ENCODE measurements at places on chromosomes 7 and 10. TPM values are rescaled to one million over a fixed set of nuclear protein-coding genes. Genes with fewer than 3 reads are reported as not detected.
A peak's percentile ranks its signal among the peaks of the same experiment; 100 is the strongest.

GRCh38 chr10:45000138-45000751 is 478 bp upstream of the ZNF22 start:
- peak; percentile 89 for DNase-seq

DNA sequence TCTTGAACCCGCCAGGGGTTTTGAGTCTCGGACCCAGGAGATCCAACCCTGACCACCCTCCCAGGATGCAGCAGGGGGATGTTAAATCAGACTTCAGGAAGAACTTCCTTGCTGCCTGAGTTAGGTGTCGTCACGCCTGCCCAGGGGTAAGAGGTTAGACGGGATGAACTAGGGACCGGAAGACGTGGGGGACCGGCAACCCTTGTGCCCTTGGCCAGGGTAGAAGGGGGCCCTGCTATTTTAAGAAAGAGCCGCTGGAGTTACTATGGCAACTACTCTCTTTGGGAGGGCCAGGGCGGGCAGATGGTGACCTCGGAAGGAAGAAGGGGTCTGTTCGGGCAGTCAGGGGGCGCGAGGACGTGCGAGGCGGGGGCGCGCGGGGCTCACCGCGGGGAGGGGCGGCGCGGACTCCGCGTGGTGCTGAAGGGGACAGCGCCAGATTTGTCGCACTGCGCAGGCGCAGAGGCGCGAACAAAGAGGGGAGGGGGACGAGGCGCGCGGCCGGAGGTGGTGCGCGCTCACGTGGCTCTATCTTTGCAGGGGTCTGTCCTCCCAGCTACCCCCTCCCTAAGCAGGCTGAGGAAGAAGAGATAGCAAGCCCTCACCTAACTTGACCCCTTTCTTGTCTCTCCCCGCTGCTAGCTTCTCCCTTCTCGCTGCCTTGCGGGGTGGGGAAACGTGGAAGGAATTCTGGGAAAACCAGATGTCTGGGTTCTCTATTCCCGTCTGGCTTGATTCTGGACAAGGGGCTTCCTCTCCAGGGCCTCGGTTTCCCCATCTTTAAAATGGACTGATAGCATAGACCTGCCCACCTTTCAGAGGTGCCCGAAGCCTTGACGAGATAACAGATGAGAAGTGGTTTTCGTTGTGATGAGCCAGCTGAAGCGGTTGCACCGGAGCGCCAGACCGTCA is 940 bp upstream of the PSD start:
- DNase-seq, result peak; percentile 58

Gene MACC1
- total RNA-seq, result 0.06 TPM

GRCh38 chr10:33498391-33498891 is 164.0 kb upstream of the NRP1 start:
- no peak for DNase-seq

Gene ZNF804B
- total RNA-seq, result not detected

- no peak for DNase-seq
These were observed 5.0 kb upstream of the SORBS1 start for GRCh38 chr10:95566136-95566535.

Gene SPACDR
- 0.73 TPM for total RNA-seq

- no peak for DNase-seq
These were observed 73.8 kb downstream of the OSBPL3 start for GRCh38 chr7:24905996-24906770.

- no peak for DNase-seq
These were observed 552.4 kb upstream of the GALNT17 start for GRCh38 chr7:70579397-70580097.

Gene FXYD4
- total RNA-seq, result not detected

GRCh38 chr10:77974396-77975074 is 48.0 kb upstream of the DLG5 start:
- DNase-seq, result no peak

DNA sequence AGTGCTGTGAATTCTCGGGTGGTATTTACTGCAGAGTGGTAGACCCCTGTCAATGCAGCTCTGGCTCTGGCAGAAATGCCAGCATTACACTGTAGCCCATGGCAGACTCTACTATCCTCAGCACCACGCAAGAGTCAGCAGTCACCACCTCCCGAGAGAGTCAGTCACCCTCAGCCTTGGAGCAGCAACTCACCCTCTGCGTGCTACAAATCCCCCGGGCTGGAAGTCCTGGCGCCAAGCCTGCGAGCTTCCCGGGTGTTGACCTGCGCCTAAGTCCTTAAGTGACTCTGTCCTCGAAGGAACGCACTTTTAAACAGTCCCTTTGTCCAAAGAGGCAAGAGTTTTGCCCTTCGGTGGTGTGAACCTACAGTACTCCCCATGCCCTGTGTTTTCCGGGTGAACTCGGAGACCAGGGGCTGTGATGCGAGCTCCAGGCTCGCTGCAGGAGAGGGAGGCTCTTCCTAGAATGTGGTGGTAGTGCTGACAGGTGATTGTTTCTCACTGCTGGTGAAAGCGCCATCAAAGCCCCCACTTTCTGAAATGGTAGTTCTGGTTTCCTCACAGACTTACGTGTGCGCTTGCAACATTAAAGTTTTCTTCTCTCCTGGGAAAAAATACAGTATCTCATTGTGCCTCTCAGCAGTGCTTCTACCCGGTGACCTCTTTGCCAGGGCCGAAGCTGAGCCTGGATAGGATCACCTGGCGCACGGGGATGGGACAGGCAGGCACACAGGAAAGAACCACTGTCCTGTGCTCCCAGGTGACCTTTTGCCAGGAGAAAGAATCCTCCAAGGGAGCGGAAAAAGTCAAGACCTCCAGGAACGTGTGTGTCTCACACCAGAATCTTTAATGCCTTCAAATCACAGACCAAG is 33.1 kb upstream of the MBL2 start:
- no peak for DNase-seq

- DNase-seq, result no peak
These were observed 134.7 kb downstream of the ARL5B start for GRCh38 chr10:18793951-18794350.

DNA sequence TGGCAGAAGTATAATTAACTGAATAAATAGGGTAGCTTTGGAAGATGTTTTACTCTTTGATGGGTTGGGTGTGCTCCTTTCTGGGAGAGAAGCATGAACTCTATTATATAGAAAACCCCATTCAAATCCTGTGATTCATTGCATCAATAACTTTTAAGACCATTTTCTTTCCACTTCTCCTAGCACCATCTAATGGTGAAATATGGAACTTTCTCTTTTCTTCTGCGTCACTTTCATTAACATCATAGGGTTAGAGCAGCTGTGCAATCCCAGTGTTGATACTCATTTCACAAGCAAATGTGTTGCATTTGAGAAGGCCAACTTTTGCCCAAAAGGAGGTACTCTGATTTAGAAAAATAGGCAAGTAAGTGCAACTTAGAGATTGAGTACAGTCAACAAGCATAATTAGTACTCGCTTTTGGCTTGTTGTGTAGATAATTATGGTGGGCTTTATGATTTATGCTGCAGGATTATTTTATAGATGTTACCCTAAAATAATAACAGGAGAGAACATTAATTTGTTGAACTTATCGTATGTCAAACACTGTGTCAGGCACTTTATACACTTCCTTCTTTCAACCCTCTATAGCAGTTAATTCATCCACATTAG is 92.9 kb downstream of the CPED1 start:
- no peak for DNase-seq

DNA sequence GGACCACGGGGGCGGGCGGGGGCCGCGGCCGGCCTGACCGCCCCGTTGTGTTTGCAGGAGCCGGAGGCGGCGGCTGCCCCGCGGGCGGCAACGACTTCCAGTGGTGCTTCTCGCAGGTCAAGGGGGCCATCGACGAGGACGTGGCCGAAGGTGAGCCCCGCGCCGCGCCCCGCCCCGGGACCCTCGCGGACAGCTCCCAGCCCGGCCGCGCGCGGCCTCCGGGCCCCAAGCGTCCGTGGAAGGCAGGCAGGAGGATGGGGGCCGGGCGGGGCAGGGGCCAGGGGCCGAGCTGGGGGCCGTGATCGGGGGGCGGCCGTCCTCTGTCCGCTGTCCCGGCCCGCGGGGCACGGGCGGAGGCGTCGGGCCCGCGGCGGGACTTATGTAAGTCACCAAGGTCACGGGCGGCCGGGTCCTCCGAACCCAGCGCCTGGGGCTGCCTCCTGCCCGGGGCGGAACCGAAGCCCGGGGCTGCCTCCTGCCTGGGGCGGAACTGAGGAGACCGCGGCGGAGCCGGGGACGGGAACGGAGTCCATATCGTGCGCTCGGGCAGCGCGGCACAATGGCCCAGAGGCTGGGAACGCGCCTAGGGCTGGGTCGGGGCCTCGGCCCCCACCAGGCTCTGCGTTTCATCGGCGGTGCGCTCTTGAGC is 497 bp downstream of the PPP2R2D start:
- peak; percentile 67 for DNase-seq

GRCh38 chr10:102800611-102801335 is 36.4 kb downstream of the CYP17A1 start:
- DNase-seq, result no peak

Gene HOXA7
- 0.12 TPM for total RNA-seq

DNA sequence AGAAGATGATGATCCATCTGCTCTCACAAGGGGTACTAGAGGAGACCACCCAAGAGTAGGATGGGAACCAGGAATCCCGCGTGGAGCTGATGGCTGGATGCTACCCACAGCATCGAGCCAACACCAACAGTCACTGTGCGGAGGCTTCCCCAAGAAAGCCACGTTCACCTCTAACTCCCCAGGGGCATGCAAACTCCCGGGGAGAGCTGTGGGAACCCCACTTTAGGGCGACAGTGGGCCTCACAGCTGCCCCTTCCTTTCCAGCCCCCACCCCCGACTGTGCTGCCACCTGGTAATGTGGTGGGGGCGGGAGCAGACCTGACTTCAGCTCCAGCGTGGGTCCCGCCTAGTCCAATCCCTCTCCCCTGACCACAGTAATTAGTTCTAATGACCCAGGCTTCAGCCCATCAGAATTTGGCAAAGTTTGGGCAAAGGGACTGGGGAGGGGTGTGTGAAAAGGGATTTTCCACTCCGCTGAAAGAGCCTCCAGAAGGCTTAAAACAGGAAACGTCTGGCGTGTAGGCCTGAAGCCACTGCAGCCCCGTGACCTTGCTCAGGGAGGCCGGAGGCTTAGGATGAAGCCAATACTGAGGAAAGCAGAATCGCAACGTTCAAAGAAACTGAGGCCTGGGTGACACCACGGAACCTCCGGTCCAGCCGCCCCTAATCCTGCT is 20.3 kb downstream of the ASB13 start:
- DNase-seq, result peak; percentile 57

DNA sequence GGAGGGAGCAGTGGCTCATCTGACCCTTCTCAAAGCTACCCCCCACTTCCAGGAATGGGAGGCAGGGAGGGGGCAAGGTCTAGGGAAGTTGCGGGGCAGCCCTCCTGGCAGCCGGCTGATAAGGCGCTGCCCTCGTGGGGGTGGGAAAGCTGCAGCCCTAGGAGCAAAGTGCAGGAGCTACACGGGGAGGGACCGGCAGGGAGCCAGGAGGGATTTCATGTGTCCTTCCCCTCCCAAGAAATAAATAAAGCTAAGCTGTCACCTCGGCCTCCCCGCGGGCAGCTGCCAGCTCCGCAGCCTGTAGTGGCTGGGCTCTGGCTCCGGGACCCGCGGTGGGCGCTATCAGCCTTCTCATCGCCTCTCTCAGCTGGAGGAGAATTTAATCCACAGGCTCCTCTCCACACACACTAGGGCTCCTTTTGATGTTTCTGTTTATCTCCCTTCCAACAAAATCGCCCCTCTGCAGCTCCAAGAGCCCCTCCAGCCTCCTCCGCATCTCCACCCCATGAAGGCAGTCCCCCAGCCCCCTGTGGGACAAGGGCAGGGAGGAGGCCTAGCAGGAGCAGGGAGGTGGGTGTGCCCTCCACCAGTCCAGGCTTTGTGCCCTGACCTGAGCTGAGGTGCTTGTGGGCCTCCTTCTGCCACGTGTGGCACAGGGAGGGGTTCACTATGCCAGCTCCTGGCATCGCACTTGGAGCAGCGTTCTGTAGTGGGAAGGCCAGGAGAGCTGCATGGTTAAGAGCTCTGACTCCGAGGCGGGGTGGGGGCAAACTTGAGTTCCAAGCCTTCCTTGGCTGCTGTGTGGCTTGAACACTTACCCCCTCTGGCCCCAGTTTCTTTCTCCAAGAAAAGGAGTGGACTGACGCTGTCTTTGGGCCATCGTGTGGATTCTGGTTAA is 80.5 kb downstream of the C10orf105 start:
- no peak for DNase-seq

Gene PYROXD2
- 6.1 TPM for total RNA-seq

DNA sequence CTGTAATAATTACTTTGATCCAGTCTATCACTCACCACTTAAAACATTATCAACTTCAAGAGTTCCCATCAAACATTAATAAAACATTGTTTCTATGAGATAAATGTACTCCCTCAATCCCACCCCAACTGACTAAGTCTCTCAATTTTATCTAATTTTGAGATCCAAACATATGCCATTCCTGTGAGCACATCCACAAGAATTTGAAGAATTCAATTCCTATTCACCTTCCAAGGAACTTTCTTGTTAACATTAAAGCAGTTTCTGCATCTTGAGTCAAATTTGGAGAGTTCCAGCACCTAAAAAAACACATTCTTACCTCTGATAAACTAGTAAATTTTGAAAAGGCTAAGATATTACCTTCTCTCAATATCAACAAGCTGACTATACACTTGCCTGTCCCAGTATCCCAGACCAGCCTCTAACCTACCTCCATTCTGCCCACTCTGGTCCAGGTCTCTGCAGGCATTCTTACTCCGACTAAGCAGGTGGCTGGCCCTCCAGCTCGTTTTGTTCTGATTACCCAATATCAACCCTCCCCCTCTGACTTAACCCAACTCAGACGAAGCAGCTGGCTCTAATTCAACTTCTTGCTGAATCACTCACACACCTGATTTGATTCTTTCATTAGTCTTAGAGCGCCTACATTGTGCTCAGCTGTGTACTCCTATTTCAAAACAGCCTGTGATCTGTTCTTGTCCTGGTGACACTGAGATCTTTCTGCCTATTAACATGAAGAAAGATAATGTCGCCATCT is 275.2 kb downstream of the IPMK start:
- no peak for DNase-seq

Gene CCL24
- 0.56 TPM for total RNA-seq

GRCh38 chr7:157470701-157471131 is 133.9 kb downstream of the DNAJB6 start:
- no peak for DNase-seq

DNA sequence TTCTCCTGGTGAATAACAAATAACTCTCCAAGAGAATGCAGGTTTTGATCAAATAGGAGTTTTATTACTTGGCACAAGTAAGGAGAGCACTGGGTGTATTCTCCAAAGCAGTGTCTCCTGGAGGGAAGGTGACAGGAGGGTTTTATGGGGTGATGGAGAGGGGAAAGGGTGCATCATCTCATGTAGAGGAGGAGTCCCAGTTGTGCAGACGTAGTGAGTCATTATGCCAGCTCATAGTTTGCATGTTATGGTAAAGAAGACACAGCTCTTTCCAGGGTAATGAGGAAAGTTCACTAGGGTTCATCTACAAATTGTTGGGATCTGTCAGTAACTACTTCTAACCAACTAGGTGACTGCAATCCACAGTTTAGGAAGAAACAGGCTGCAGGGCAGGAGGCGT is 347.9 kb upstream of the MEOX2 start:
- DNase-seq, result no peak

Gene IPMK
- total RNA-seq, result 3.1 TPM
